ENCODE measurements at places on chromosomes 11 and 22.

DNA sequence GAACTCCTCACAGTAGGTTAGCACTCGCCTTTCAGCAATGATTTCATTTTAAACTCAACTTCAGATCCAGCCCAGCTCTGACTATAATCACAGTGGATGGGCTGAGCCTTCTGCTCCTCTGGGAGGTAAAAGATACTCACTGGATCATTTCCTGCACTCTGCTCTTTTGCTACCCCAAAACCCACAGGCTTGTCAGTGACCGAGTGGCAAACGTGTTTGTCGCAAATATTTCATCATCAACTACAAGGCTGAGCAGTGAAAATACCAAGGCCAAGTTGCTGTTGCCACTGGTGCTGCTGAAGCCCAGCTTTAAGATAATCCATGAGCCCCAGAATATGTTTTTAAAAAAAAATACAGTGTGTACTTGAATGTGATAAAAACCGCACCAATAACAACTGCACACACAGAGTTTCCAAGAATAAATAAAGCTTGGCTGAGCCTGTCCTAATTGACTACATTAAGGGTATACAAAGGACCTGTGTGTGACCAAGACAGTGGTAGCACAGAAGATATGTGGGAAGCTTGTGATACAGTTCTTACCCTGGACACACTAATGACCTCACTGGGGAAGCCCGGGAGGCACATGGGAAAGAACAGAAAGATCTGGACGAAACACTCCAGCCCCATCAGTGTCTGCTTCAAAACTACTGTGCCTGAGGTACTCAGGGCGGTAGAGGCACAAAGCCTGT lies 41.3 kb downstream of the ABTB2 start:
- DNase-seq: no peak

DNA sequence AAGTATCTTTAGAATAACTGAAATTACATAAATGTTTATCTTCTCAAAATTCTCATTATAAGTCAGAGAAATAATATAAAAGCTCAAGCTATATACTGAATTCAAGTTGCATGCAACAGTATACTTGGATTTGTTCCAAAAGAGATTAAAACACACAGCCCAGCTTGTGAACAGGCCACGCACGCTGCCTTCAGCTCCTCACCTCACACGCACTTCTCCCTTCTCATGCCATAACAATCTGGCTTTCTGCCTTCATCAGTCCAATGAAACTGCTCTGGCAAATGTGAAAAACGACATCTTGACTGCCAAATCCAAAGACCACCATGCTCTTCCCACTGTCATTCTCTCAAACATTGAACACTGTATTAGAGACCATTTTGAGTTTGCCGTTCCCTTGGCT lies 22.1 kb downstream of the ATP6V1E1 start:
- no peak for DNase-seq

DNA sequence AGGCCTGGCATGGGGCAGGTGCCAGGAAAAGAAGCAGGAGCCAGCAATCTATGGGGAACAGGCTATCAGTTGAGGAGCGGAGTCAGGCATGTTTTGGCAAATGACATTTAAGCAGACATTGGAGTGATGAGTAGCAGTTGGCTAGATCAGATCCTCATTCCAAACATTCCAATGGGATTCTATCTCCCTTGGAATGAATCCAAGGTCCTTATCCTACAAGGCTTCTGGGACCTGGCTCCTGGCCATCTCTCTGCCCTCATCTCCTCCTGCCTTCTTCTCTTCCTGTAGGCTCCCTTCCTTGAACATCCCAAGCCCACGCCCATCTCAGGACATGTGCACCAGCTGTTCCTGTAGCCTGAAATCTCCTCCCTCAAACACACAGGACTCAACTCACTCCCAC lies 1074.5 kb downstream of the TBC1D22A start:
- DNase-seq: no peak

DNA sequence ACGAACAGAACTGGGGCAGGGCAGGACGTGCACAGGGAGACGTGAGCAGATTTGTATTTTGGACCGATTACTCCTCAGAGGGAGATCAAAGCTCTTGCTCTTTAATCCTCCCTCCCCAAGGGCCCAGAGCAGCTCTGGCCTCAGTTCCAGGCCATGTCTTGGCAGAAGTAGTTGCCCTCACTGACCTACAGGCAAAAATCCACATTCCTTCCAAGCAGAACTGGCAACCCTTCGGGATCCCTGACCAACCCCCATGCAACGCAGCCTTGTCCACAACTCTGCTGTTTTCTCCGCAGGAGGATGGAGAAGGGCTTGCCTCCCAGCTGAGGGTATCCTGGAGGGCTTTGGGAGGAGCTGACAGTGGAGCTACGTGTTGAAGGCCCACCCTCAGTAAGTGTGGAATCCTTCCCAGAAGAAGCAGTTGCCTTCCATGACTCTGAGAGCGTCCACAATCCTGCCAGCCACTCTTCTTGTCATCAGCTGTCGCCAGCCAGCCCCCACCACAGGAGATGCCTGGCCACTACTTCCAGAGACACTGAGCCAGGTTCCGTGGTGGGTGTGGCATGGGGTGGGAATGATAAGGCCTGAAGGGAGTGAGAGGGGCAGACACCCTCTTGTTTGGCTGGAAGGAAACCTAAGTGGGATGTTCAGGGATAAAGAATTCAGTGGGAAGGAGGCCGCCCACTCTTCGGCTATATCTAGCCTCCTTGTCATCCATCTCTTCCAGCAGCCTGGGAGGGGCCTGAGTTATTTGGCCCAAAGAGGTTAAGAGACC lies 68.1 kb downstream of the PDE2A start:
- no peak for DNase-seq

DNA sequence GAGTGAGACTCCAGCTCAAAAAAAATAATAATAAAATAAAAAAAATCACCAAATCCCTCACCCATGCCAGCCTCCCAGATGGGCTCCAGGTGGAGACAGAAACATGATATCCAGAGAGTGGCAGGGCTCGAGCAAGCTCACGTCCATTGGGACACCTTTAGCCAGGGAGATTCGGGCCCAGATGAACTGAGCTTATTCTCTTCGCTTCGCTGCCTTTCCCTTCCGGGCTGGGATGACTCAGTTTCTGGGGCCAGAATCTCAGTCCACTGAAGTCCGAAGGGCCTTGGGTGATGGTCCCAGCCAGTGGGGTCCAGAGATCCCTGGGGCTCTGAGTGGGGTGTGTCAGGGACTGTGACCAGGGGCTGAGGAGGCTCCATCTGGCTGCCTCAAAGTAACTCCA lies 23.0 kb upstream of the MYEOV start:
- DNase-seq: no peak

Measured in T1000 (cell line).